ENCODE measurements at places on chromosomes 16 and 17. TPM values are rescaled to one million over a fixed set of nuclear protein-coding genes. Genes with fewer than 3 reads are reported as not detected.

- H3K27ac ChIP-seq = no peak overlapping the region
- DNase-seq = no peak
These were observed 21.8 kb downstream of the CLEC16A start for GRCh38 chr16:10966129-10966528.

DNA sequence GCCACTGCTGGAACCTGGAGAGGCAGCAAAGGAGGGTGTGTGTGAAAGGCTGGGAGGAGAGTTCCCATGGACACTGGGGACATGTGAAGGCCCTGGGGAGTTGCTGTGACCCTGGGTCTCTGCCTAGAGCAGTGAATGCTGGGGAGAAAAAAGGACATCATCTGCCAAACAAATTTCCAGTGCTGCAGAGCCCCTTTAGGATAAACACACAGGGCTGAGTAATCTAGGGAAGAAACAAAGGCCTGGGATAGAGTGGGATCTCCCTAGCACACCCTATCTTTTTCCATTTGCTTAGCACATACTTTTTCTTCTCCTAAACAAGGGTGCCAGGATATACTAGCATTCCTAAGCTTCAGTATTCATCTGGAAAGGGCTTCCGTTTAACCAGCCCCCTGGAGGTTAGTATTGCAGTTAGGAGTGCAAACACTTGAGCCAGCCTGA is 3.3 kb upstream of the HIGD1B start:
- H3K27ac ChIP-seq = no peak overlapping the region
- DNase-seq = no peak

GRCh38 chr16:80519189-80519588 is 21.6 kb upstream of the DYNLRB2 start:
- H3K4me1 ChIP-seq = no peaks in the 10 kb centered on the region
- DNase-seq = no peak
- no peaks in the 10 kb centered on the region for H3K27me3 ChIP-seq

TNFRSF13B gene
- total RNA-seq = 1.1 TPM

KRTAP3-1 gene
- not detected for total RNA-seq

PPY gene
- total RNA-seq = 0.49 TPM

SRL gene
- 0.82 TPM for total RNA-seq

TBC1D16 gene
- total RNA-seq = 19.8 TPM

Measured in colonic mucosa (tissue), 4 donors.